ENCODE measurements at places on chromosomes 4 and X.

DNA sequence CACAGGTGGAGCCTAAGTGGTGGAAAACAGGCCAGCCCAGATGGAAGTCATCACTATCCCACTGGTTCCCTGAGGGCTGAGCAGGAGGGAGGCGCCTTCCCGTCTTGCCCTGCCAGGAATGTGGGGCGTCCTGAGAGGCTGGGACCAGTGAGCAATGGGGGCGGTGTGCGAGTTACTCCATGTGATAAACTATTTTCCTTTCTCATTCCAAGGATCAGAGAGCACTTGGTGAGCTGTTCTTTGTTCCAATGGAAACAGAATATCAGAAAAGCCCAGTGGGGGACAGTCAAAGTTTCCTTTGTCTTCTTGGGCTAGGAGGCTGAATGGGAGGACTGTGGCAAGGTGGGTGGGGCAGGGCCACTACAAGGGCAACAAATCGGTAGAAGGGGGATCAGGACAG is 86.2 kb downstream of the NHSL2 start:
- no peak for DNase-seq

DNA sequence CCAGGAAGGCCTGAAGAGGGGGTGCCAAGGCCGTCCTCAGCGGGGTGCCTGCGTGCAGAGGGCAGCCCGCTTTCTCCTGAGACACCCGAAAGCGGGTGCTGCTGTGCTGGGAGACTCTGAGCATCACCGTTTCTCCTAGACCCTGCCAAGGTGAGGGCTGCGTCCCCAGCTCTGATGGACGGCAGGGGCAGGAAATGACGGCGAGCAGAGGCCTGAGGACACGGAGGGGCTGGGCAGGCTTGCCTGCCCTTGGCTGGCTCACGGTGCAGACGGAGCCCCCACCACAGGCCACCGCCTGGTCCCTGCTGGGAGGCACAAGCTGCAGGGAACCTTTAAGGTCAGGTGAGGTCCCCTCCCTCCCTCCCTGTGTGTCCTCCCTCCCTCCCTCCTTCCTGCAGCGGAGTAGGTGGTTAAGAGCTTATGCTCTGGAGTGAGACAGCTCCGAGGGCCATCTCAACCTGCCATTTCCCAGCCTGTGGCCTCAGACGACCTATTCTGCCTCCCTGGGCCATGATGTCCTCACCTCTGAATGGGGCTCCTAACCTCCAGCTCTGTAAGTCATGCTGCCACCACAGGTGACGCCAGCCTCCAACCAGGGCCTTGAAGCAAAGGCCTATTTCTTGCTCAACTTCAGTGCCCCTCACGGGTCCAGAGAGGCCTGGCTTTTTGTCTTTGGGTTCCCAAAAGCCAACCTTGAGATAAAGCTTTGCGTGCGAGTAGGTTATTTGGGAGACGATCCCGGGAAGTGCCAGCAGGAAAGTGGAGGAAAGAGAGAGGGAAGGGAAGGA is 54.2 kb upstream of the GRPEL1 start:
- no peak for DNase-seq

DNA sequence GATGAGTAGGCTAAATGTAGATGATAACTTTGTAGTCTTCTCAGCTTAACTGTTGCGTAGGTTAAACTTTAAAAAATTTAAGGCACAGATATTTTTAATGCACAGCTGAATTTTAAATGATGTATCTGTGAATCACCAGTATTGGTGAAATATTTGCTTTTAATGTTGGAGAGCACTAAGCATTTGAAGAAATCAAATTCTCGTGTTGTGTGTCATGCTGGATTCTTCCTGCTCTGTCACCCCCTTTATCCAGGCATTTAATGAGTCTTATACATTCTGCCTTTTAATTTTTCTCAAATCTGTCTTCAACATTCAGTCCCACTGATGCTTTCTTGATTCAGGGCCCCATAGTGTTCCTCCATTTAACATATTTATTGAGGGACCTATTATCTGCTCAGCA is 76.7 kb downstream of the SLC4A4 start:
- no peak for DNase-seq

DNA sequence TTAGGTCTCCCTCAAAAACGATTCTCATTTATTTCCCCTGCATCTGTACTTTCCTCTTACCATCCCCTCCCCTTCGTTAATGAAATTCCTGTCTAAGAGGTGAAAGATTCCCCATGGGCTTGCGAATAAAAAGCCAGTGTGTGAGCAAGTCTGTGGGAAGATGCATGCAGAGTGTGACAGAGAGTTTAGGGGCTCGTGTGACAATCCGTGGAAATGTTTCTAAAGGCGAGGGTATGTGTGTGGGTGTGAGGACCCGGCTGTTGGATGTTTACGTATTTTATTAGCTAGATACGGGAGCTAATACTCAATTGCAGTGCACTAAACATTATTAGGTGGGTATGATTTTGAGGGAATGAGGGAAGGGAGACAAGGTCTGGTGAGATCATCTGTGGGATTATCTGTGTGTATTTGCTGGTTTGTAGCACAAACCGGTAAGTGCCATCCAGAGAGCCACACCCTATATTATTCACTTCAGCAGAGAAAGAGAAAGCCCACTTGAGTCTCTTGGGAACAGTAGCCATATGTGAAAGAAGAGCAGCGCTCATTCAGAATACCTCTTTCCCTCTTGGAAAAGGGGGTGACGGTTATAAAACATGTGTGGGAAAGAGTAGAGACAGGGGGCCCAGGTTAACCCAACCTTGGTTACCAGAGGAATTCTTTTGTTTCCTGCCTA is 893 bp upstream of the HOPX start:
- no peak for DNase-seq
